Stimulated activated CD8-positive, alpha-beta memory T cell treated with anti-CD3 and anti-CD28 coated beads, Interleukin-12 subunit alpha, Interleukin-12 subunit beta, amount 100 ng/mL, for 1 hour (primary cell): ENCODE measurements at places on chromosomes 11 and 22.

DNA sequence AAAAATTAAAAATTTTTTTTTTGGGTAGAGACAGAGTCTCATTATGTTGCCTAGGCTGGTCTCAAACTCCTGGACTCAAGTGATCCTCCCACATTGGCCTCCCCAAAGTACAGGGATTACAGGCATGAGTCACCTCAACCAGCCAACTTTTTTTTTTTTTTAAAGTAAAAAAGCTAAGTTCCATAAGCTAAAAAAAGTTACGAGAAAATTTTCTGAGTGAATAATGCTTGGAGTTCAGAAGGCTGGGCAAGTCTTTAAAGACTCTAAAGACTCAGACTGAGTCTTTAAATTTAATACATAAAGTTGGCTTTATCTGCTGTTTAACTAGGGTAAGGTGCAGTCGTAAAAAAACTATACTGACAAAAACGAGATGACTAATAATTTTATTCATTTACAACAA, 5.6 kb downstream of the DDX6 start:
- DNase-seq = no peak

DNA sequence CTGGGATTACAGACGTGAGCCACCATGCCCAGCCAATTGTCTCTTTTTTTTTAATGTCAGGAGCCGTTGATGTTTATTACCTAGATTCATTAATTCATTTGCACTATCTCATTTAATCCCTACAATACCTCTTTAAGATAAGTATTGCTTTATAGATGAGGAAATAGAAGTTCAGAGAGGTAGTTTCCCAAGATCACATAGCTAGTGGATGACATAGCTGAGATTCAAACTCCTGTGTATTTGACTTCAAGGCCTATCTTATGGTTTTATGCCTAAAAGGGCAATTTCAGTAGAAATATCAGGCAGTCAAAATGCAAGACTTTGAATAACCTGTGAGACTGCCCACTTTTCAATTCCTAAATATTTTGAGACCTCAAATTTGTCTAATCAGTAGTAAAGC, 66.5 kb downstream of the PPME1 start:
- no peak for DNase-seq

DNA sequence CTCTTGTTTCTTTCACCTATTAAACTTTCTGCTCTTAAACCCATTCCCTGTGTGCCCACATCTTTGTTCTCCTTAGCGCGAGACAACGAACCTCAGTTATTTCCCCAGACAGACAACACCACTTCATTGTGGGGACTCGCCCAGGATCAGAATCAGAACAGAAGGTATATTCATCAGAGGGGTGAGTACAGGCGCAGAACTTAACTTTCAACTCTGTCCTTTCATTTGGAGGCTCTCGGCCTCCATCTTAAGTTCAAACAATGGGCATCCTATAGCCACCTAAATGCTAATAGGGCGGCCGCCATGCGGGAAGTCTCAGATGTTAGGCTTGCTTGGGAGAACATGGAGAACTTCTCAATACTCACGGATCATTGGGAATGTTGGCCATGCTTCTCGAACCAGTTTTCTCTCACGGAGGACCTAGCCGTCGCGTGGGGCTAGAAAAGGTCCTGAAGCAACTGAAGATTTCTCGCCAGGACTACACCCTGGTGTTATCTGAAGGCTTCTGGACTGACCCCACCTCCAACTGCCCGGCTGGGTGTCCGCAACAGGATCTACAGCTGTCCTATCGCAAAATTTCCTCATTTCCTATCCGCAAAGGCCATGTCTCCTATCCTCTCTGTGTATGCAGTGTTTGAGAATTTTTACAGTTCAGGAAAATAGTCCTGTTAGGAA, 13.4 kb upstream of the HYLS1 start:
- no peak for DNase-seq

DNA sequence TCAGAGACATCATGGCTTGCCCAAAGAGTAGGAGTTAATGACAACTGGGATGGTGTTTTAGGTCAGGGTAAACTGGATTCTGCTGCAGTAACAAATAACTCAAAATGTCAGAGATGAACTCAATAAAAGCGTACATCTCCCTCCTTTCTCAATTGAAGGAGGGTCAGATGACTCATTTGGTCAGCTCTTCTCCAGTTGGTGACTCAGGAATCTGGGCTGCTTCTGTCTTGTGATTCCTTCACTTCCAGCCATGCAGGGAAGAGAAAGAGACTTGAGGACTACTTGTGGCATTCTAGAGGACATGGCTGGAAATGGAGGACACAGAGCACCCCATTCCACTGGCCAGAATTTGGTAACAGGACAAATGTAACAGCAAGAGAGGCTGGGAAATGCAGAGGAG, 3.2 kb upstream of the SYT13 start:
- DNase-seq = no peak

DNA sequence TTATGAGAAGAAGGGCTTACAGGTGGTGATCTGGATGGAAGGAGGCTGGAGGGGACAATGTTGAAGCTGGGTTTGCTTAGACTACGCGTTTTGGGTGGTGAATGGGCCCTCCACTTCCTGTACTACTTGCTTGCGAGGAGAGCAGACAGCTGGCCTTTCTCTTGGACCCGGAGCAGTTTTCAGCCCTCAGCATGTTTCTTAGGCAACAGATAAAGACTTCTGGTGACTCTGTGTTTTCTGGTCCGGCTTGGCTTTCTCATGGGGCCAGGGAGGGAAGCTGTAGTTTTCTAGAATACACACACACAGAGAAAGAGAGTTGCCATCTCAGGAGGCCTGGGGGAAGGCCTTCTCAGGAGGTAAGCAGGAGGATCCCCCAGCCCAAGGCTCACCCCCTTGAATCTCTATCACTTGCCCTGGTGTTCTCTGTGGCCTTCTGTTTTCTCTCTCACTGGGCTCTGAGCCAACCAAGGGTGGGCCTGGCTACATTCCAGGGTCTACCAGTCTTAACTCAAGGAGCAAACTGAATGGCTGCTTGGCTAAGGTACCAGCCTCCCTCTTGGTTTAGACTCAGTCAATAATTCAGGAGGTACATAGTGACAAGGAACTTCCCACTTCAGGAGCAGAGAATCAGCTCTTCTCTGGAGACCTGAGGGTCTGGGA, 2.4 kb downstream of the CCS start:
- no peak for DNase-seq

DNA sequence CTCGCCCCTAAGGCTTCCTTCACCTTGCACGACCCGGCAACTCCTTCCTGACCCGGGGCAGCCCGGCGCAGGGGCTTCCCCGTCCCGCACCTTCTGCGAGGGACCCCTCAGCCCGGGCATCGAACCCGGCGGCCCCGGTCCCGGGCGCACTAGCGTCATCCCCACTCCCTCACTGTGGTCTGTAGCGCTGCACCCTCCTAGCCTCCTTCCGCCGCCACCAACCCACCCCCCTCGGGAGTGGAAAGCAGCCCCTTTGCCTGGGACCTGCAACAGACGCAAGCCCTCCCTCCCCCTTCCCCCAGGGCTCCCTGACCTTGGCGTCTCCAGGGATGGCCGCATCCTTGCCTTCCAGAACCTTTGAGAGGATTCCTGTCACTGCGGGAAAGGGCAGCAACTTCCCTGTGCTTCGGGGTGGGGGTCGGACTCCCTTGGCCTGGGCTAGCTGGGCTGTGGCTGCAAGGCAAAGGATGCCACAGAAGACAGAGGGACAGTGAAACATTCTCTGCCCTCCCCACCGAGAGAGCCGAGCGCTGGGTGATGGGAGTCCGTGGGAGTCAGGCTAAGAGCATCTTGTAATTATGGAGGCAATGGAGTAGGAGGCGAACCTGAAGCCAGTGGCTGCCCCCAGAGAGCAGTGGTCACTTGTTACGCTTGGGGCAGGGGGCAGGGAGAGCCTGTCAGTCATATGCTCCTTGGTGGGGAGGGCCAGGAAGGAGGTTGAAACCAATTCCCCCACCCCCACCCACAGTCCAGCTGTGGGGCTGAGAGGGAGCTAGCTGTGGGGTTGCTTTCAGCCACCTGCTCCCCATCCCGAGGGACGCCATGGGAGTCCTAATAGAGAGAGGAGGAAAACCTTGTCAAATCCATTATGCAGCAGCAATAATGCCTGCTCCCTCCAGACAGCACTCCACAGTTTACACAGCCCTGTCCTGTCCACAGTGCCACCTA, 920 bp downstream of the TMEM132A start:
- no peak for DNase-seq

DNA sequence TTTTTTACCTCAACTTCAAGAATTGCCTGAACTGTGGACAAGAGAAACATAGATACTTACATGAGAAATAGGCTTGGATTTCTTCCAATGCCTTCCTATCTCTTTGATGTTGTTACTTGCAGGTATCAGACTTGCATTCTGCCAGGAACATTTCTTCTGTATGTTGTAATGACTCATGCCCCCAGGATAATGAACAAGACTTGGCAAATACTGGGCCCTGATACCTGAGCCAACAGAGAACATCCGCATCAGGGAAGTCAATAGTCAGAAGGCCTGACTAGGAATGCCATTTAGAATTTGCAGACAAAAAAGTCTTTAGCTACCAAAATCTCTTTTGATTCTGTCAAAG, 273.7 kb upstream of the KIRREL3 start:
- no peak for DNase-seq

- no peak for DNase-seq
These were observed 150.6 kb downstream of the OPCML start for GRCh38 chr11:133381761-133382130.

DNA sequence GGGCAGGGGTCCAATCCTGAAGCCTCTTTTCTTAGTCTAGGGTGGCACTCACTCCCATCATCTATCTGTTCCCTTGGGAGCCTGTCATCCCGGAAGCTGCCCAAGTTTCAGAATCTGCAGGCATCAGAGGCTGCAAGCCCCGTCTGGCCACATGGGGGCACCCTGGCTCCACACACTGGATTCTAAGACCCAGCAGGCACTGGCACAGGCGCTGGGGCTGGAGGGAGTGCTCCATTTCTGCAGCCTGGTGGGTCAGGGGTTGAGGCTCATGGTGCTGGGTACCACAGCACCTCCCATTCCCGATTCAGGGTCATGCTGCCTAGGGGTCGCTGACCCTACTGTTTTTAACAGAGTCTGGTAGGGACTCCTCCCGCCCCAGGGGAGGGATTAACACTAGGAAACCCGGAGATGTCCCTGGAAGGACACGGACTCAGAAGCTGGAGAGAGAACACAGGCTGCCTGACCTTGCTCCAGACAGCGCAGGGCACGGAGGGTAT, 243.9 kb upstream of the SYN3 start:
- DNase-seq = peak; percentile 14

DNA sequence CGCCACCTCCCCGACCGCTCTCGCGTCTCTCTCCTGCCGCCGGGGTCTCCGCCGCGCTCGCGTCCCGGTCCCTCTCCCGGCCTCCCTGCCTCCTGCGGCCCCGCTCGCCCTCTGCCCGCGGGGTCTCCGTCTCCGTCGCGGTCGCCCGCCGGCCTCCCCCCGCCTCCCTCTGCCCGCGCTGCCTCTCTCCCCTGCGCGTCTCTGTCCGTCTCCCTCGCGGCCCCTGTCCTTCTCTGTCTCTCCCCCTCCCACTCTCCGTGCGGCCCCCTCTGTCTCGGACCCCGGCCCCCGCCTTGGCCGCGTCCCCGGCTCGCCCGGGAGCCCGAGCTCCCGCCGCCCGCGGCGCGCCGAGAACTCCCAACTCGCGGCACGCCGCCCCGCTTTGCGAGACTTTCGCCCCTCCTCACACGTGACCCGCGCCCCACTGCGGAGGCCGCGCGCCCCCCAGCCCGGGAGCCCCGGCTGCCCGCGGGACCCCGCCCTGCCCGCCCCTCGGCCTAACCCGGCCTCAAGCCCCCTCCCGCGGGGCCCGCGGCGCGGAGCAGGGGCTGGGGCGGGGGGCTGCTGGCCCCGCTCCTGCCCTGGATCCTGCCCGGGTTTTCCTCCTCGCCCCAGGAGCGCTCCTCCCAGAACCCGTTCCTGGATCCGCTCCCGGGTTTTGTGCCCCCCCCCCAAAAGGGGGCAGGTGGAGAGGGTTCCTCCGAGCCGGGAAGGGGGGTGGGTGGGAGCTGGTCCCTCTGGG, 702 bp upstream of the KCNJ4 start:
- no peak for DNase-seq

- DNase-seq = no peak
These were observed 47.9 kb upstream of the SUSD2 start for GRCh38 chr22:24133187-24133965.

GRCh38 chr11:12909879-12910278, 99.2 kb upstream of the RASSF10 start:
- DNase-seq = no peak

DNA sequence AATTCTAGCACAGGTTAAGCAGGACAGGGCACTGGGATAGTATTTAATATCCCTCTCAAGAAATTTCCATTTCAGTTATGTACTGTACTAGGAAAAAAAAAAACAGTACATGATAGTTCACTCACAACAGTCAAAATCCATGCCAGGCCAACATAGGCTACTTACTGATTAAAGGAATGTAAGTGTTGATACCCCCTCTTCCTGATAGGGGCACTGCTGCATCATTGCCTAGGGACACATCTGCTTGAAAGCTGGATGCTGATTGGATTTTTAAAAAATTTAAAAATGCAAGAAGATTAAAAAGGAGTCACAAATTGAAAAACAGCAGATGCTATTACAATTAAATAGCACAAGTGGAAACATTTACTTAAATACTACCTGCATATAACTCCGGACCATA, 43.4 kb downstream of the APOL5 start:
- no peak for DNase-seq

DNA sequence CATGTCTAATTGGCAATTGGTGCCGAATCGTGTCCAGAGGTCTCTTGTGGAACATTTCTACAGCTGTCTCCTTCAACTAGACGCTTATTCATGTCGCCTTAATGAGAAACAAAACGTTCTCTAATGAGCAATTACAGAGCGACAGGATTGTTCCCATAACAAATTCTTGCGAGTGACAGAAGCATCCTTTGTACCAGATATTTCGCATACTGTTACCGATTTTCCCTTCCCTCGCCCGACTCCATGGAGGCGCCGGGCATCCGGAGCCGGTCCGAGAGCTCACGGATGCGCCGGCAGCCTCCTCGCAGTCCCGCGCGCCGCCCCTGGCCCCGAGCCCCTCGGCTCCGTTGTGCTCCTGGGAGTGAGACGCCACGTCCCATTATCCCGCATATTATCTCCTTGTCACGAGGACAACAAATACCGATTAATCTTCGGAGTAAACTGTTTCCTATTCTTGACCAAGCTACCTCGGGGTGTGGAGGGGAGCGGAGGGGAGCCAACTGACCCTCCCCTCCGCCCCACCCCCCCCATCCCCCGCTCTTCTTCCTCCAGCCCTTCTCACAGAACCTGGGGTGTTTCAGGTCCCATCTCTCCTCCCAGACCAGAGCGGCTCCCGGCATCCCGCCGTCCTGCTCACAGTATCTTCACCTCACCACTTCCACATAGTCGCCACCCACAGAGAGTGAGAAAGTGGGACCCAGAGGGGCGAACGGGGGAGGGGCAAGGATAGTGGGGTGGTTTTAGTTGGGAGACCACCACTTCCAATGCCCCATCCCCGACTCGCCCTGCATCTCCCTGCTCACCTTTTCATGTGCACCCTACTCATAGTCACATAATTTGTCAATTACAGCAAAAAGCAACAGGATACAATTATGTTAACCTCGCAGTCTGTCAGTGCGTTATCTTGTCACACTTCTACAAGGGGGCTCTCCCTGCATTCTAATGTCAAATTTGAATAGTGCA, 11.4 kb downstream of the PAX6 start:
- DNase-seq = no peak
